AG10803 (cell line): ENCODE measurements at places on chromosomes 7 and 10.

- peak; percentile 76 for DNase-seq
These were observed 1067.5 kb upstream of the C7orf33 start for GRCh38 chr7:147523056-147523455.

GRCh38 chr10:35781643-35782035 is 139.5 kb upstream of the FZD8 start:
- DNase-seq, result no peak

DNA sequence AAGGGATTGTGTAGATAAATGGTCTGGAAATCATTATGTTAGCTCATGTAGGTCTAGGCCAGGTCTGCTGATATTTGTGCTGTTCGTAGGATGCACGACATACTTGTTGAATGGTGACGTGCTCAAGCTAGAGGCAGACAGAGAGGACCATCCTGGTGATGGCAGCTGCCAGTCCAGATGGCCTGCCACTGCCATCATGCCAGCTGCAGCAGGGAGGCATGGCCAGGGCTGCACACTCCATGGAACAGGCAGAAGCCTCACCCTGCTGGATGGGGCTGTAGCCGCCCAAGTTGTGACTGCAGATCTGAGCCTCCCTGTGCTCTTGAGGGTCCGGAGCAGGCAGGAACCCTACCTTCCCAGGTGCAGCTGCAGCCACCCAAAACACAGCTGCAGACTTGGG is 80.3 kb downstream of the SPDYE5 start:
- no peak for DNase-seq

GRCh38 chr10:71985542-71986250 is 21.5 kb downstream of the CHST3 start:
- DNase-seq, result peak; percentile 85

- no peak for DNase-seq
These were observed 106.8 kb downstream of the PAXIP1 start for GRCh38 chr7:154896076-154896475.

DNA sequence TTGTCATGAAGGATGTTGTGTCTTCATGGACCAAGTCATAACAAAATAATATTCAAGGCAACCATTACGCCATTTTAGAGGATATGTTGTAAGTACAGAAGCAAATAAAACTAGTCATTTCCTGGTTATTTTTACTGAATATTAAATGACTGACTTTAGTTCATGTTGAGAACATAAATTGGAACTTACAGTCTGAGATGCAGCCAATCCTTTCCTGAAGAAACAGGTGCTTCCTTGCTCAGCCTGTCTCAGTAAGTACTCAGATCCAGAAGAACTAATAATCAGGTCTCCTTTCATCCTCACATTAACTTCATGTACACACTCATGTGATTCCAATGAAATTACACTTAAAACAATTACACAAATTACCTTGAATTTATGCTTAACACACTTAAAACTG is 12.3 kb downstream of the SEMA3A start:
- no peak for DNase-seq

DNA sequence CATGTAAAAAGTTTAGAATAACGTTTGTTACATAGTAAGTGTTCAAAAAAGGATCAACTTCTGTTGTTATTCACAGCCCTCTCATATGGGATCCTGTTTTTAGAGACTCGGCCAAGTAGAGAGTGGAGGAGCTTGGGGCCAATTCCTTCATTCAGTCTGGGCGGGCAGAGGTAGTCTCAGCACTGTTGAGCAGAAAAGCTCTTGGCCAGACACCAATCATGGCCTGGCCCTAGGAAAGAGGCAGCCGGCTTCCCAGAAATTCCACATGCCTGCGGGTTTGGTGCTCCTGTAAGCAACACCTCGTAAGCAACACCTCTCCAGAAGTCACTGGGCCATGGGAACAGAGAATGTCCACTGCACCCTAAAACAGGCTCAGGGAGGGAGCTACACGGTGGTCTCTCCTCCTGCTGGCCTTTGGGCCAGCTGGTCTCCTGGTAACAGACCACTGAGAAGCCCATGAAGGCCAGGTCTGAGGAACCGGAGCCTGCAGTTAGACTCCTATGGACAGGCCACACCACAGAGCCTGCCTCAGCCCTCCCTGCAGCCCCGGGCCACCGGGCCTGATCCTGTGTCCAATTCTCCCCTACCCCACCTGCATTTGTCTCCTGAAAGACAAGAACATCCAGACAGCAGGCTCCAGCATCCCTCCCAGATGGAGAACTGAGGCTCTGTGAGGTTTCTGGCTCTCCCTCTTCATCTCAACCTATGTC is 149.1 kb downstream of the GRID1 start:
- DNase-seq, result no peak

GRCh38 chr7:117854186-117854585 is 19.1 kb downstream of the CTTNBP2 start:
- DNase-seq, result no peak

- DNase-seq, result peak; percentile 55
These were observed 31.3 kb upstream of the CXCL12 start for GRCh38 chr10:44416021-44416771.

DNA sequence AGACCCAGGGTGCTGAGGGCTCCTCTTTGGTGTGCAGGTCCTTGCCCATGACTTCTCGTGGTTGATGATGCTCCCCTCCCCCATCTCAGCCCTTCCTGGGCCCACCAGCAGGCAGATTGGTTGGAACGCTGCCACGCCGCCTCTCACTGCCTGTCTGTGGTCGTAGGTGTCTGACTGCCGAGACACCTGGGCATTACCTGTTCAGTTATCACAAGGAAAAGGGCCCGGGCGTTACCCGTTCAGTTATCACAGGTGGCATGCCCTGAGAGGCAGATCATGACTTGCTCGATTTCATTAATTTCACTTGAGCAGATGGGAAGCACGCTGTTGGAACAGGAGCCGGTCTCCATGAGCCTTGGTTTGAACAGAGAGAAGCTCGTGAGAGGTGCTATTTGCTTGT is 42.5 kb downstream of the TACR2 start:
- DNase-seq, result no peak

DNA sequence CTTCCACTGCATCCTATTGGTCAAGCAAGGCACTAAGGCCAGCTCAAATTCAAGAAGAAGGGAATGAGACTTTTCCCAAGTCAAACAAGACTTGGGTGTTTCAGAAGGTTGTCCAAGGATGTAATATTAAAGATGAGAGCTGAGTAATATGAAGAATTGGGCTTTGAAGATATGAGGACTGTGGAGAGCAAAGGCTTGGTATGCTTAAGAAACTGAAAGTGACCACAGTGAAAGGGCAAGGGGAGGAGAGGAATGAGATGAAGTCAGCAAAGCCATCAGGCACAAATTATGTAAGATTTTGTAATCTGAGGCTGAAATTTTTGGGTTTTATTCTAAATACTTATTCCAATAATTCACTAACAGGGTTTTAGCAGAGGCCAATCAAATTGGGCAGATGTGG is 38.6 kb upstream of the NPY start:
- DNase-seq, result no peak

GRCh38 chr10:78706256-78706655 is 362.5 kb upstream of the ZMIZ1 start:
- no peak for DNase-seq

DNA sequence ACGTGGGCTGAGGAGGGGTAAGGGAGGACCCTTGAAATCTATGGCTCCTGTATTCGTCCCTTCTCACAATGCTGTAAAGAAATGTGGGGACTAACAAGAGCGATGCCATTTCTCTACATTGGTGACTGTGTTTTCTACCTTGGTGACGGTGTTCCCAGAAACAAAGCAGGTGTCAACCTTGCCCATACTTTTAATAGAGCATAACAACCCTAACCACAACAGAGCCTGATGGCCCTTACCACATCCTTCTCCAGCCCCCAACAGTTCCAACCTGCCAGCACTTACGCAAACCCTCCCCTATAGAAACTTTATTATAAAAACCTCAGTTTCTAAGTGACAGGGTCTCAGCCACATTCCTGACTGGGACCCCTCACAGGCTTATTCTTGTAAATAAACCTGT is 28.2 kb upstream of the ADCYAP1R1 start:
- no peak for DNase-seq

DNA sequence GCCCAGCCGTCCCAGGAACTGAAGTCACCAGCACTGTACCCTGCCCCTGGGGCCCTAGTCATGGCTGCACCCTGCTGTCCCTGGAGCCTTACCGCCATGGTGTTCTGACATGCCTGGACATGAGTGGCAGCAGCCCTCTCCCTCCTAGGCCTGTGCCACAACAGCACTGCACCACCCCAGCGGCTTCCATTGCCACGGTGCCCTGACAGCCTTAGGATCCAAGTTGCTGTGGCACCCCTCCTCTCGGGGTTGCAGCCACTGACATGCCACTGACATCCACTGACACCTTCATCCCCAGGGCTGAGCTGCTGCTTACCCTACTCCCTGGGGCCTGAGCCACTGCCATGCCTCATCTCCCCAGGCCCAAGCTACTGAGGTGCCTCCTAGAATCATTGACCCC is 39.6 kb upstream of the SHH start:
- no peak for DNase-seq

GRCh38 chr10:68848806-68849205 is 21.5 kb downstream of the STOX1 start:
- no peak for DNase-seq

DNA sequence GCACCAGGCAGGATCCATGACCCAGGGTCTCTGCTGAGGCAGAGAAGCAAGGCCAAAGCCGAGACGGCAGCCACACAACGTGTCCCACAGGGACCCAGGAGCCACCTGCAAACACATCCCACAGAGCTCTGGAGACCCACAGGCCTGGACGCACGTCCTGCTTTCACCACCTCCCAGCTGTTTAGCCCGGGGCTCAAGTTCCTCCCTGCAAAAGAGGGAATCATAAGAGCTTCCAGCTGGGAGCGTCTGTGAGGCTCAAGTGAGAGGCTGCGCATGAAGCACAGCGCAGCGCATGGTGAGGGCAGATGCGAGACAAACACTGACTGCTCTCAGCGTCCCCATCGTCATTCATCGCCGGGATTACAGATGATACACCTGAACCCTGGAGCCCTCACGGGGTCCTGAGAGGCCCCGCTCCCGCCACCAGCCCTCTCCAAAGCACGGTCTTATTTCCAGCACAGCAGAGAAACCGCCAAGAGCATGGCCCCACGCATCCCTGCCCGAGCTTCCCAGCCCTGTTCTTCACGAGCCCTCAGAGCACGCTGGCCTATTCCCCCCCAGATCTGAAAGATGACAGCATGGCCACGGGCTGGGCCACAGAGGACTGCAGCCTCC is 88.7 kb downstream of the MAD1L1 start:
- no peak for DNase-seq

GRCh38 chr7:111735661-111736551 is 173.6 kb upstream of the IMMP2L start:
- peak; percentile 79 for DNase-seq

DNA sequence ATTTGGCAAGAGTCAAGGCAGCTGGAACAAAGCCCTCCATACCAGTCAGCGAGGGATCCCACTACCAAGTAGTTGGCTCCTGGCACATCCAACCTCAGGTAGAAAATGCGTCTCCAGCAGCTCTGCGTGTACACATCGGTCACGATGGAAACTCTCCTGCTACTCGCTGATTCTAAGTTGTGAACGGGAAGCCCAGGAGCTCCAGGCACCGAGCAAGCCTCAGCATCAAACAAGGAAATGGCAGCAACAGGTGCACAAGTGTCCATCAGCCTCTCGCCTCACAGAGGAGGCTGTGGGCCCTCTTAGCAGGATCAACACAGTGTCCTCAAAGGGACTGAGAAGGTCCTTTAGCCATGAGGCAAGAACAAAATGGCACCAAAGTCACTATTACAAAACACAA is 127.0 kb downstream of the TCERG1L start:
- no peak for DNase-seq

- peak; percentile 100 for DNase-seq
These were observed 84.3 kb downstream of the CD36 start for GRCh38 chr7:80722616-80723195.

DNA sequence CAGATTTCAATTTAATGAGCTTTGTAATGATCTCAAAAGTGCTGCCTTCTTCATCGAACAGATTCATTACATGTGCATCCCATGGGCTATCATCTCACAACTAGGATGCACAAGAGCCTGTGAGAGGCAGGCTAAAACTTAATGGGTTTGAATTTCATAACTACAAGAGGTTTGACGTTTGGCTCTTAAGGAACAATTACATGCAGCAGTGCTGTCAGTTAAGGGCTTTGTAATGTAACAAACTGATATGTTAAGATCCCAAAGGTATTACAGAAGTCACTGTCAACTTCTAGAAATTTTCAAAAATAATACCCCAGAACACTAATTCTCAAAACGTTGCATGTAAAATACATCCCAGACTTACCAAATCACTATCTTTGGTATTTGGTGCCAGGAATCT is 33.2 kb downstream of the KIF20B start:
- no peak for DNase-seq

DNA sequence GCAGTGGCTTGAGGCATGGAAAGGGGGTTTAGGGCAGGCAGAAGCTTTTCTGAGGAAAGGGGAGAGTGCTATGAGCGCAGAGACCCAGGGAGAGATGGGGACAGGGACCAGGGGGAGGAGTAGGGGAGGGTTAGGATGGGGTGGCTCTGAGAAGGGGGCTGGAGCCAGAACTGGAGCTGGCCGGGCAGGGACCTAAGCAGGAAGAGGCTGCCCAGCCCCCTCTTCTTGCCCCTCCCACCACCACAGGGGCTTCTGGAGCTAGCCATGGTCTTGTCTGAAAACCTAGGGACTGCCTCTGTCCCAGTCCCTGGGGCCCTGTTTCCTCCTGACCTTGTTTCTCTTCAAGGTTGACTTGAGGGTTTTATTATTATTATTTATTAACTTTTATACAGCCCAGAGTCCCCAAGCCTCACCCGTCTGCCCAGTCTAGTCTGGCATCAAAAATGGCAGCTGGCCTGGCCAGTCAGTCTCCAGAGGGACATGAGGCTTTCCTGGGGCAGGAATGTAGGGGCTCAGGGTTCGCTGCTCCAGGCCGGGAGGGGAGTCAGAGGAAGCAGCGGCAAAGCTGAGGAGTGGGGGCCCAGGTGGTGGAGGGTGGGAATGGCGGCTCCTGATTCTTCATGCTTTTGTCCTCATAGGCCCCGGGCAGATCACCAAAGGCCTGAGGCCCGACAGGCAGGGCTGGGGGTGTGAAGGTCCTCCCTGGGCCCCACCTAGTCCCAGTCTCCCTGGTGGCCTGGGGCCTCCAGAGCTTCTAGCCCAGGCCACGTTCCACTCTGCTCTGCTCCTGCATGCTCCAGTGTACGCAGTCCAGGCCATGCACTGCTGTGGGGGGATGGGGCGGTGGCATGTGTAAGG is 5.7 kb downstream of the TRIM8 start:
- no peak for DNase-seq

DNA sequence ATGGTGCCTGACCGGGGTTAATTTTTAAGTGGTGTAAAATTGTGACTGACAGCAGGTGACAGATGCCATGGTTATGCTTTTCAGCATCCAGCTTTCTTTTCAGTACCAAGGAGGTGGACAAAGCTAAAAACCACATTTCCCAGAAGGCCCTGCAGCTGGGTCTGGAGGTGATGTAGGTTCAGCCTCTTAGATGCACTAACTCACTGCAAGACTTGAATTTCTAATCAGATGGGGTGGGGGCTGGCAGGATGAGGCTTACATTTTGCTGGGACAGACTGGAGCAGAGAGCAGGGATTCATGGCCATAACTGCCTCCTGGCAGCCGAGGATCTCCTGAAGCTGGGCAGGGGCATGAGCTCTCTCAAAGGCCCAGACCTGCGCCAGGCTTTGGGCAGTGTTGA is 52.4 kb downstream of the PDIA4 start:
- no peak for DNase-seq
